Anterior cingulate cortex (tissue), 58 donors: ENCODE measurements at places on chromosomes 1 and 21.

DNA sequence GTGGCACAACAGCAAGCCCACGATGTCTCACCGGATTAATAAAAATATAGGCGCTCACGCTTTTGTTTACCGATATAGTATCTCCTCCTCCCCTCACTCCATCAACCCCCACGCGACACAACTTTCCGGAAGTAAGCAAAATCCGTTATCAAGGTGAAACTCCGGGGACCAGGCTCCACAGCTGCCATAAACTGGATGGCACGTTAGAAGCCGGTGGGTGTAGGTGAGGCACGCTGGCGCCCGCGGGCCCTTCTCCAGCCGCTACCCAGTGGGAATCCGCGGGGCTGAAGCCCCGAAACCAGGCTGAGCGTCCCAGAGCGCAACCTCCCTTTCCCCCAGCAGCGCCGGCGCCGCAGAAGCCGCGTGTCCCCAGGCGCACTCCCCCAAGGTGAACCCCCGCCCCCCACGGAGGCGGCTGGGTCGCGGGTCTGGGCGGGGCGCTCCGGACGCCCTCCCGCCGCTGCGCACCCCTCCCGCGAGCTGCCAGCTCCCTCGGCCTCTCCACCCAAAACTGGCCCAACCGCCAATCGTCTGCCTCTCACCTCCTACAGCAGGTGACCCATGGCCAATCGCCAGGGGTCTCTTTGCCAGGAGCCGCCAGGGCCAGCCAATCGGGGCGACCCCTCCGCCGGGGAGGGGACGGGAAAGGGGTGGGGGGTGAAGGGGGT is 112.4 kb downstream of the OSBPL9 start:
- peak; percentile 27 for DNase-seq

- DNase-seq: no peak
Measured at GRCh38 chr1:23577056-23578004, 18.0 kb upstream of the ID3 start.

DNA sequence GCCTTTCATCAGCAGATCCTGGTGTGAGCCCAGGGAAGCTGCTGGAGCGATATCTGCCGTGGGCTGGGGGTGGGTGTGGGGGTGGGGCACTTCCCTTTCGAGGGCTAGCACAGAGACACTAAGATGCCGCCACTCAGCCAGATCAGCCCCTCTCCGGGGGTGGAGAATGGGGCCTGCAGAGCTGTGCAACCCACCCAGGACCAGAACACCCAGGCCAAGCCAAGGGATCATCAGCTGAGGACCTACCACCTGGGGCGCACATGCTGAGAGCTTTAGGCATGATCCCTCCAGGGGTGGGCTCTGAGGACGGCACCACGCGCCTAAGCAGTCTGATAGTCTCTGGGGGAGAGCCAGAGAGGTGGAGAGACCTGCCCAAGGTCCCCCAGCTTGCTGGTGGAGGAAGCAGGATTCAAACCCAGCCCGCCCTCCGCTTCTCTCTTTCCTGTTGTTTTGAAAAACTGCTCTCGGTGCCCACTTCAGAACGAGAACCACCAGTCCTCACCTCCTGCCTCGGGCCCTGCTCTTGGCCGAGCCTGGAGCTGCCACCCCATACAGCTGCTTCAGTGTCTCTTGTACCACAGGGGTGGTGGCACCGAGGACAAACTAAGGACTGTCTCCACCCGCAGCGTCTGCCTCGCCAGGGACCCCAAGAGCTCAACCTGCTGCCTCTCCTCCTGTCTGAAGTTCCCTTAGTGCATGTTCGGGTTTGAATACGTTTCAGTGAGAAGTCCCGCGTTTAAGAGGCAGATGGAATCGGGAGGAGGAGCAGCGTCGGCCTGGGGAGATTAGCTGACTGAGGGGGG is 39.7 kb upstream of the RUNX3 start:
- DNase-seq: no peak

- DNase-seq: no peak
Measured at GRCh38 chr1:234206651-234207284, 166.5 kb upstream of the COA6 start.

- no peak for DNase-seq
Measured at GRCh38 chr1:51442198-51442597, 76.9 kb downstream of the EPS15 start.

GRCh38 chr21:37452227-37452626 is 85.7 kb downstream of the DYRK1A start:
- DNase-seq: no peak

GRCh38 chr1:220213382-220213983 is 58.8 kb downstream of the RAB3GAP2 start:
- DNase-seq: no peak

DNA sequence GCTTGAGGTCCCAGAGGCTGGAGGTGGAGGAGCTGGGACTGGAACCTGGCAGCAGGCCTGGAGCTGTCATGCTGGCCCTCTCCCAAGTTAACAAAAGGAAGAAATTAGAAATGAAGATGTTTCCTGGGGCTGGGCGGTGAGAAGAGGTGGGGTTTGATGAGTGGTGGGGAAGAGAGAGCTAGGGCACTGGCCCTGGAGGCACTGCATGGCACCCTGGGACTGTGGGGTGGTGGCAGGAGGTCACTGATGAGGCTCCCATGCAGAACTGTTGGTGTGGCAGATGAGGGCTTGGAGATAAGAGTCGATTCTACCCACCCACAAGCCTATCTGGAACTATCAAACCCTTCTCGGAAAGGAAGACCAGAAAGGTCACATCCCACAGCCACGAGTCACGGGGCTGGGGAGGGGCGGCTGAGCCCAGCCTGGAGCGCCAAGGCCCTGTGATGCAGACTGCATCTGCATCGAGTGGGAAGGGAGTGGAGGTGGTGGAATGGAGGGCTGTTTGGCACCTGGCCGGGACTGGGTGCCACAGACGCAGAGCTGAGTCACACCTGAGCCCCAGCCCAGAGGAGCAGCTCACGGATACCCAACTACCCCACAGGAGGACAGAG is 29.4 kb downstream of the MRPL37 start:
- DNase-seq: no peak

GRCh38 chr1:30184393-30185141 is 538.8 kb downstream of the MATN1 start:
- no peak for DNase-seq

GRCh38 chr1:108071601-108072000 is 106.6 kb upstream of the VAV3 start:
- no peak for DNase-seq

DNA sequence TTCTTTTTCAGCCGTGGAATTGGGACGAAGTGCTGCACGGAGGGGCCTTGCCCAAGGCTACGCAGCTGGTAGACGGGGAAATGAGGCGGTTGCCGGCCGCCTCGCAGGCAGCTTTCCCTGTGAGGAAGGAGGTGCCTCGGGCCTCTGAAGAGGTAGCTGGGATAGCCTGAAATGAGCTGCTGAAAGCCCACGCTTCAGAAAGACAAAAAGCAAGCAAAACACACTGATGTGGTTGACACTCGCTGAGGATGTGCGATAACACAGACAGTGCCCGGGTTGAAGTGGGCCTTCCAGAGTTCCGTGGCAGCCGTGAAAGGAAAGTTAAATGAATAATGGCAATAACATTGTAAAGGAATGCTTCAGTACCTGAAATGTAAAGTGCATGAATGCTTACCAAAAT is 47.2 kb downstream of the S1PR1 start:
- DNase-seq: no peak

DNA sequence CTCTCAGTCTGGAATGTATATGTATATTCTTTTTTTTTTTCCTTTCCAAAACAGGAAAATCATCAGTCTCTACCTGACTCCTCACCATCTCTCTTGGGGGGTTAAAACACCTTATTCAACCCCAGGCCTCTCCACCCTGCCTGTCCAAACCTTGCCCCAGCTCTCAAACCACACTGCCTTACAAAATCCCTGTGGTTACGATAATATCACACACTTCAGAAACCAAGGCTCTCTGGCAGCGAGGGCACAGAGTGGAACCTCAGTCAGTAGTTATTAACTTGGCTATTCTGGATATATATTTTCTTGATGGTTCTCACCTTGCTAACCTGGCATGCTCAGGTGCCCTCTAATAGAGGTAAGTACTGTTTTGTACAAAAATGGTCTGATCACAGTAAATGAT is 24.7 kb downstream of the KIAA0040 start:
- no peak for DNase-seq

DNA sequence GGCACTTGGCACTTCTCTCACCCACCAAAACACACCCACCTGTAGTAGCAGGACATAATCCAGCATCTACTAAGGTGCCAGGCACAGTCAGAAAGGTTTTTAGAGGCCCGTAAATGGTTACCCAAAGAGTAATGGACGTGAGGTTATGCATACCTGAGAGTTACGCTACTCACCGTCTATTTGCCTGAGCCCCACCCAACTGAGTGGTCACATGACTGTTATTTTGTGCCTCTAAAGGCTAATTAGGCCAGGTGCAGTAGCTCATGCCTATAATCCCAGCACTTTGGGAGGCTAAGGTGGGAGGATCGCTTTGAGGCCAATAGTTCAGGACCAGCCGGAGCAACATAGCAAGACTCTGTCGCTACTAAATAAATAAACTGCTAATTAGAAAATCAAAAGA is 11.0 kb downstream of the LMX1A start:
- DNase-seq: no peak

GRCh38 chr1:89630048-89630447 is 2.9 kb upstream of the LRRC8C start:
- no peak for DNase-seq

GRCh38 chr1:238647877-238648276 is 738.5 kb upstream of the CHRM3 start:
- no peak for DNase-seq
